ENCODE measurements at places on chromosomes 2 and 18.

DNA sequence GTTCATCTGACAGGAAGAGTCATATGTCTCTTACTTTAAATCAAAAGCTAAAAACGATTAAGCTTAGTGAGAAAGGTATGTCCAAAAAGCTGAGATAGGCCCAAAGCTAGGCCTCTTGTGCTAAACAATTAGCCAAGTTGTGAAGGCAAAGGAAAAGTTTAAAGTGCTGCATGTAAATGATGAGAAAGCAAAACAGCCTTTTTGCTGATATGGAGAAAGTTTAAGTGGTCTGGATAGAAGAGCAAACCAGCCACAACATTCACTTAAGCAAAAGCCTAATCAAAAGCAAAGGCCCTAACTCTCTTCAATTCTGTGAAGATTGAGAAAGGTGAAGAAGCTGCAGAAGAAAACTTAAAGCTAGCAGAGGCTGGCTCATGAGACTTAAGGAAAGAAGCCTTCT, 511.3 kb upstream of the FAM98A start:
- no peak for DNase-seq

DNA sequence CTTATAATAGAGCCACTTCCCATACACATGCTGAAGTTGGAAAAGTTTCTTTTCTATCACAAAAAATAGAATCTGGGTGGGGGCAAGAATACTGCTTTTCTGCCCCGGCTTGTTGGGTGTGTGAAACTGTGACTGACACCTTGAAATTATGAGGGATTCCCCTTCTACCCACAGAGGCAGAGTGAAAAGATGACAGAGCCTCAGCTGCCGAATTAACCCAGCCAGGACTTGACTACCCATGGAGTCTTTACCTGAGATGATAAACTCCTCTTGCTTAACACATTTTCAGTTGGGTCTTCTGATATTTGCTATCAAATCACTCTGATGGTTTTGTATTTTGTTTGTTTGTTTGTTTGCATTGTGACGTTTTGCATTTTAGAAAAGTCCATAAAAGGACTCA, 66.0 kb upstream of the PMAIP1 start:
- DNase-seq, result no peak

DNA sequence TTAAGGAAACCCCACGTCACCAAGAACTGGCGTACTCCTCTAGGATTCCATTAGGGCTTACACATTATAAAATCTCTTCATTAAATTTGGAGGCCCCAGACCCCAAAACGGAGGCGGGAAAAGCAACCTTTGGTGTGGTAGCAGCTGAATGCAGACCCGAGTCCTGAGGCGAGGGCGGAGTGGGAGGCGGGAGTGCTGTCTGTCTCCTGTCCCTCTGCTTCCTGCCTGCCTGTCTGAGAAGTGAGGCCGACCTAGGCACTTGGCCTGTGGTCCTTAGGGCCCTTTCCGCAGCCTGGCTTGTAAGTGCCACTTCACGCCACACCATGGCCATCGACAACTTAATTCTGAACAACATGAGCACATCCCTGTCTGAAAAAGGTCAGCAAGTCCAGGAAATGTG, 102.1 kb downstream of the RTN4 start:
- no peak for DNase-seq

GRCh38 chr2:232611559-232612218, 21.7 kb upstream of the EFHD1 start:
- no peak for DNase-seq

DNA sequence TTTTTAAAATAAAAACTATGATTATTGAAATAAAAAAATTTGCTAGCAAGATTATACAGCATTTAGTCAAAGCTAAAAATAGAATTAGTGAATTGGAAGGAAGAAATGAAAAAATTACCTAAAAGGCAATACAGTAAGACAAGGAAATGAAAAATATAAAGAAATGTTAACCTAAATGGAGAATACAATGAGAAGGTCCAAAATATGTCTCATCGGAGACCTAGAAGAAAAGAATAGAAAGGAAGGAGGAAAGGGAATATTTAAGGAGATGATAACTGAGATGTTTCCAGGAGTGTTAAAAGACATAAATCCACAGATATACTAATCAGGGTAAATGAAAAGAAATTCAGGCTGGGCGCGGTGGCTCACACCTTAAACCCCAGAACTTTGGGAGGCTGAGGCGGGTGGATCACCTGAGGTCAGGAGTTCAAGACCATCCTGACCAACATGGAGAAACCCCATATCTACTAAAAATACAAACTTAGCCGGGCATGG, 78.9 kb downstream of the AFF3 start:
- DNase-seq, result no peak

GRCh38 chr2:43228756-43229659, 2.6 kb upstream of the ZFP36L2 start:
- no peak for DNase-seq

DNA sequence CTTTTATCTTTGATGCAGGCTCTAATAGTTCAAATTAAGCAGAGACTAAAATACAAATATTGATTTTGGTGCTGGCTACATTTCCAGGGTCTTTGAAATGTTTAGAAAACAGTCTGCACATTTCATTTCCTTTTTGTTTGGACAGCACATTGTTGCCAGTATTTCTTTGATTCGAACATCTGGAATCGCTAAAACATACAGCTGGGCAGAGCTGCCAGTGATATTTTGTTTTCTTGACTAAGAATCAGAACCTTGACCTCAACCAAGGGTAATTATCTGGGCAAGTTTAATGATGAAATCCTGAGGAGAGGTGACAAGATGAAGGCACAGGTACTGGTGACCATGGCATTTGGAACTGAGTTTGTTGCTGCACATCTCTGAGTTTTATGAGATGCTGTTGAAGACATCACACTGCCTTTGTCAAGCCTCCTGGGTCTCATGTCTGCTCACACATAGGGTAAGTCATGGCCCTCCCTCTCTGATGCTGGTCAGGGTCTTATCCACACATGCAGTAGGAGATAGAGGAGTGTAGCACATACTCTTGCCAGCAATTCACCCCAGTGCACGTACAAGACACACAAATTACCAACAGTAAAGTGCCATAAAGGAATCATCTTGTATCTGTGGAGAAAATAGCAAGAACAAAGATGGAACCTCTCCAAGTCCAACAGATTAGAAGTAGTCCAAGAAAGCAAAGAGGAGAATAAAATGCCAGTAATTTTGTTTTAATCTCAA, 391.9 kb downstream of the RND3 start:
- DNase-seq, result no peak

DNA sequence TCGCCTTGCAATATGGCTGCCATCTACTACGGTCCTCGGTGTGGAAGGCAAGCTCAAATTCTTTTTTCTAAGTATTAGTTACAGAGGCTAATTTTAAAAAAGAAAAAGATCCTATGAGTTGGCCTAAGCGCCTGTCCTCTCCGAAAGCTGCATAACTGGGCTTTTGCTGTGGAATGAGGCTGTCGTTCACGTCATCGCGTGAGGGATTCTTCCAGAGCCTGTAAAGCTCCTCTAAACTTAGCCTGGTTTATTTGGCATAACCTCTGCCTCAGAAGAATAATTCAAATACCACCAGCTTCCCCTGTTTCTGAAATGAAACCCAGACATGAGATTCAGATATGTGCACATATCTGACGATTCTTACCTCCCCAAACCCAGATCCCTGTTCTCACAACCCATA, 187.4 kb downstream of the DNER start:
- no peak for DNase-seq

DNA sequence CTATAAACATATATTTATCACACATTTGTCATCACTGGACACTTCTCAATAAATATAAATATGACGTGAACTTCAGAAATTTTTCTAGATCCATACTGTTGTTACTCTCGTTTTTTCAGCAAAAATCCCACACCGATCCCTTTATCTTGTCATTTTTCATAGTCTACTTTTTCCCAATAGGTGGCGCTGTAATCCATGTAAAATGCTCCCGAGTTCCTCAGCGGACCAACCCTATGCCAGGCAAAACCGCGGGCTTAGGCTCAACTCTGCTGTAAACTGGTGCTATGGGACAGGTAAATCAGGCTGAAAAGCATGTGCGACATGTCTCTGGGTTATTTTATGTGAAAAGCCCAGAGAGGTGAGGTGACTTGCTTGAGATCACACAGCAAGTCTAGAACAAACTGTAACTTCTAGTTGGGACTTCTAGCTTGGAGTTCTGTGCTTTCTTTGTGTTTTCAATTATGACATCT, 104.0 kb downstream of the COBLL1 start:
- DNase-seq, result peak; percentile 56

- DNase-seq, result no peak
Measured at GRCh38 chr2:170455617-170456426, 259.3 kb upstream of the SP5 start.

DNA sequence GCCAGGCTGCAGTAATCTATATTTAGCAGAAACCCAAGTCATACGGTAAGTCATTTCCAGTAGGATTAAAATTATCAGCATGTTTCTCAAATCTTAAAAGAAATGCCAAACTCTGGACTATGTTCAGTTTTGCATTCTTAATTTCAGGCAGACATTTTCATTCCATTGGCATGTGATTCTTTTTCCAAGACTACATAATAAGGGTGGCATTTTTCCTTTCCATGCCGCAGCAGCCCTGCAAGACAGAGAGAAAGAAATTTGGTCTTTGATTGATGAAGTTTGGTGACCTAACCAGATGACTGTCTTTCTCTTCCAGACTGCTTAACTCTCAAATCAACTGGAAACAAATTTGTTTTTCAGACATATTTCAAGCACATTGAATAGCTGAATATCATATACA, 118.1 kb downstream of the FHOD3 start:
- no peak for DNase-seq

DNA sequence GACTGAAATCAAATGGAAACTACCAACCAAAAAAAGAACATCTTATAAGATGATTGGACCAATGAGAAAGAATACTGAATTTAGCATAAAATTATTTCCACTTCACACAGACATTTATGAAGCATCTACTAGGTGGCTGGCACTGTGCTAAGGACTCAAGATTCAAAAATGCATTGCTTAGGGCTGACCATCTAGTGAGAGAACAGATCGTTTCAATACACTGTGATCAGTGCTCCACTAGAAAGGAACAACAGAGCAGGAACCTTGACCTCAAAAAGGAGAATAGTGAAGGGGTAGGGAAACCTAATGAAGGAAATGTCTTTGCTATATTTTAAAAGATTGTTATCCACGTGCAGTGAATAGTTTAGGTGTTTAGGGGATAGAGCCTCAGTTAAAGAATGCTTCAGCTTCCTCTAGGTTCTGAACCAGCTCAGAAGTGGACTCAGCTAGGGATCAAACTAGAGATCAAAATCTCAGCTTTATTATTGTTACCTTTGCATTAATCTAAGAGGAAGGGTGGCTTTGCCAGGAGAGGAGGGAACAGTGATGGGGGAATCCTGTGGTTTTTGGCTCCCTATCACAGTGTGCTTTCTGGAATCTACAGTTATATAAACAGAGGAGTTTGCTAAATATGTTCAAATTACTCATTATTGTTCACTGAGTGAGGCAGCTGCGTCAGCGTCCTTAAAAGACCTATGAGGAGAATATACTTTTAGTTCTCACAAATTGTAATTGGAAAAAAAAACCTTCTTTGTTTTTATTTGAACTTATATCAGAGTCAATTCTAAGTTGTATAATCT, 16.2 kb upstream of the BBS5 start:
- no peak for DNase-seq

DNA sequence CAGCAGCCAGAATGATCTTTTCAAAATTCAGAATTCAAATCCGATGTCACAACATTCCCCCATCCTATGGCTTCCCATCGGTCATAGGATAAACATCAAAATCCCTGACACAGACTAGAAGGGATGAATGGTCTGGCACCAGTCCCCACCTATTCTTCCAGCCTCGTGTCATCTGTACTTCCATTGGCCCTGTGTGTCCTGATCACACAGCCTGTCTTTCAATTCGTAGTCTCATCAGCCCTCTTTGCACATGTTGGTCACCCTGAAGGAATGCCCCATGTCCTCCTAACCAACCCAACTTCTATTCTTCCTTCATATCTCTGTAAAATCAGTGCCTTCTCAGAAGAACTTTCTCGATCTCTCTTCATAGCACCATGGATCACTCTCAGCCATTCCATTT, 157.2 kb downstream of the NEB start:
- DNase-seq, result no peak

DNA sequence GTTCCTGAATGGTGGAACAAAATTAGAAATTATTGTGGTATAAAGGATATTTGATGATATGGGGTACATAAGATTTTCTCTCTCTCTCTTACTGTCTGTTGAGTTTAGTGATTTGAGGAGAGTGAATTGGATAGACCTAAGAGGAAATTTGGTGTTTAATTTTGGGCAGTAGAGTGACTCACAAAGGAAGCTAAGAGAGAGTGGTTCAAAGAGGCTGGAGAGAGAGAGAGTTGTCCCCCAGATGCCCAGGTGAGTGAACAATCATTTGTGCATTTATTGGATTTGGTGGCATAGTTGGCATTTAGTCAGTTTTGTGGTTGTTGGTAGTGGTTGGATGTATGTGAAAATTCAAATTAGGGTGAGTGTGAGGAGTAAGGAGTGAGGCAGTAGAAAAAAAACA, 56.8 kb downstream of the GPD2 start:
- no peak for DNase-seq

GRCh38 chr18:28269750-28270149, 92.8 kb upstream of the CDH2 start:
- DNase-seq, result no peak

DNA sequence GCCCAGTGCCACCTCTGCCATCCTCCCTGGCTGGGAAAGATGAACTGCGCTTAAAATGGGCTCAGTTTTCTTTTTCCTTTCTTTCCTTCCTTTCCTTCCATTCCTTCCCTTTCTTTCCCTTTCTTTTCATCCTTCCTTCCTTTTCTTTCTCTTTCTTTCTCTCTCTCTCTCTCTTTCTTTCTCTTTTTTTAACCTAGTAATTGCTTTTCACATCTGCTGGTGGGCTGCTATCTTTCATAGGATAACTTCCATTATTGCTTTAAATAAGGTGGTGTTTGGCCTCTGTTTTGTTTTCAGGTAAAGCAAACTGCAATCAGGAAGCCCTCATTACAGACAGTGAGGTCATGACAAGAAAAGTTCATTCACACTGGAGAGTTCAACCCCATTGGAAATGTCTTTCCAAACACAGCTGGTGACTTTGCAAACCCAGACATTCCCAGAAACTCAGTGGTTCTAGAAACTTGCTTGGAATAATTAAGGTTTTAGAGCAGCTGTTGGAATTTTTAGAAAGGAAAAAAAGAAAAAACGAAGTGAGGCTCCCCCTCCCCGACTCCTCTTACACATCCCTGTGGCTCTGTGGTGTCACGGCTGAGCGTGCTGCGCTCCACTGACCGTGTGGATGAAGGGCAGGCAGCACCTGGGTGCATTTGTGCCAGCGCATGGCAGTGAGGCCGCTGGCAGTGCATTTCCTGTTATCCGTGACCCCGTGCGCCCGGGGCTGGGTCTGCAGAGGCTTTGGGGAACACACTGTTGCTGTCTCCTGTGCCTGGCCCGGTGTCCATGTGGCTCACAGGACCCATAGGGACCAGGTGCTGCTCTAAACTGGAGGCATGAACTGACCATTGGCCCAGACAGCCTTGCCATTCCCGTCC, 76.9 kb downstream of the MBP start:
- no peak for DNase-seq

- no peak for DNase-seq
Measured at GRCh38 chr2:141439524-141439923, 691.3 kb downstream of the LRP1B start.
